T-helper 9 cell (primary cell): ENCODE measurements at places on chromosomes 2 and 18.
A peak's percentile ranks its signal among the peaks of the same experiment; 100 is the strongest.

DNA sequence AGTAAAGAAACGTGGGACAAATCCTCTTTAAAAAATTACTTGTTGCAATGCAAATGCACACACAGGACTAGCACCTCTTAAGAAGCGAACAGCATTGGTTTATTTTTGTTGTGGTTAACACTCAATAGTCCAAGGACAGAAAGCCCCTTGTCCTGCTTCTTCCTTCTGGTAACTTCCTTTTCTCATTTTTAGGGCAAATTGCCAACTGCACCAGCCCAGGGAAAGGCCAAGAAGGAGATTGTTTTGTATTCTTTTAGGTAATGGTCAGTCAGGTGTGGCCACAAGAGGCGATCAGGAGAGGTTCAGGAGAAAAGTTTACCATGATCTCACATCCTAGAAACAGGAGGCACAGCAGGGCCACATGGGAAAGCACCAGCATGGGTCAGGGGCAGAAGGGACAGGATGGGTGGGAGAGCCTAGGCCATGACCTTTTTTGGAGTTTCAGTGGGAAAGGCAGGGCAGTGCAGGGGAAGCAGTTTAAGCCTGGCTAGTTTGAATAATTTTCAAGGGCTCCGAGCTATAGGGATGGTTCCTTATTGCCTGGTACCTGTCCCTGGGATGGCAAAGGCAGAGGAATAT, 73.0 kb downstream of the CHRNA1 start:
- DNase-seq, result no peak

DNA sequence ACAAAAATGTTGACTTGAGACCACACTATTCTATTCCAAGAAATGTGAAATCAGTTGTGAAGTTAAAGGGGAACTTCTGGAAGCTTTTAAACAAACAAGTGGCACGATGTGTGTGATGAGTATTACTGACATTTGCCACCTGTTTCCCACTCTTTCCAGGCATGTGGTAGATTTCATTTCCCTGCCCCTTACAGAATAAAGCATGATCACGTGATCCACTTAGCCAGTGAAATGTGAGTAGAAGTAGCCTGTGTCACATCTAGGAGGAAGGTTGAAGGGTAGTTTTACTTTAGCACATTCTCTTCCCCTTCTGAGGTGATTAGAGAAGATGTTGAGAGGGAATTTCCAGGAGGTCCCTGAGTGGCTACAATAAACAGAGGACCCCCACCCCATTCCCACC, 3.8 kb downstream of the COL4A4 start:
- no peak for DNase-seq

DNA sequence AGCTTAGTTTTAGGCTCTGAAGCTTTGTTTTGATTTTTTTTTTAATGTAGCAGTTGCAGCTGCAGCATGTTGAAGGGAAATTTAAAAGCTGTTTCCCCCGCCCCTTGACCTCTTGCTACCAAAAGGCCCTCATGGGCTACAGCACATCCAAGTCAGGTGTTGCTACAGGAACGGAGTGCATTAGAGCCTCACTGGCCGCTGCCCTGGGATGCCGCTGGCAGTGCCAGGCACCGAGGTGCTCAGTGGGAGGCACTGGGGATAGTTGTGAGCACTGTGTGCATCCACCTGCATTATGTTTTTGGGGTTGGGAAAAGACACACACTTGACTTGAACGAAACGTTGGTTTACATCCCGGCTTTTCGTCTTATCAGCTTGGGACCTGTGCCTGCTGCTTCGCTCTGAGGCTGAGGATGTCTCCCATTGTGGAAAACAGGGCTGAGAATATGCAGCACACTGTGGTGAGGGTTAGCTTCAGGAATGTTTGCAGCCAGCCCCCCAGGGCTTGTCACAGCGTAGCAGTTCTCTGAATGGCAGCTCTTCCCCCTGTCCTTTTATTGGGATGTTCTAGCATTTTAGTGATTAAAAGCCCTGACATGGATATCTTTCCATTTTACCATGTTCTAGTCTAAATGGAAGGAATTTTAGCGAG, 24.1 kb downstream of the DCDC2C start:
- DNase-seq, result no peak

DNA sequence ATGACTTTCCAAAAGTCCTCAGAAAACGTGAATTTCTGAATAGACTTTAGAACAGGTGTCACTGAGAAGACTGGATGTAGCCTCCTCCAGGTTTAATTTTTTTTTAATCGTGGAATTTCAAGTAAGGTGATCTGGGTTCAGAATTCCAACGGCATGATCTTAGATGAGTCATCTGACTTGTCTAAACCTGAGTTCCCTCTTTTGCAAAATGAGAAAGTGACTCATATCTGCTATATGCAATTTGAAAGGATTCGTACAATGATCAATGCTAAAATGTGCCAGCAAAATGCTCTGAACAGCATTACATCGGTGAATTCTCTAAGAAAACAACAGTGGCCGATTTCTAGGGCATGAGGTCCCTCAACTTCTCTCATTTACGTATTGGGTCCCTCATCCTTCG, 69.1 kb upstream of the ZNF516 start:
- DNase-seq, result no peak

GRCh38 chr2:45891719-45892424, 240.4 kb downstream of the PRKCE start:
- DNase-seq, result no peak

GRCh38 chr2:100141906-100142305, 484 bp downstream of the AFF3 start:
- no peak for DNase-seq

GRCh38 chr2:63743982-63744966, 97.4 kb upstream of the UGP2 start:
- no peak for DNase-seq

GRCh38 chr2:33505966-33506365, 29.5 kb downstream of the RASGRP3 start:
- DNase-seq, result no peak

DNA sequence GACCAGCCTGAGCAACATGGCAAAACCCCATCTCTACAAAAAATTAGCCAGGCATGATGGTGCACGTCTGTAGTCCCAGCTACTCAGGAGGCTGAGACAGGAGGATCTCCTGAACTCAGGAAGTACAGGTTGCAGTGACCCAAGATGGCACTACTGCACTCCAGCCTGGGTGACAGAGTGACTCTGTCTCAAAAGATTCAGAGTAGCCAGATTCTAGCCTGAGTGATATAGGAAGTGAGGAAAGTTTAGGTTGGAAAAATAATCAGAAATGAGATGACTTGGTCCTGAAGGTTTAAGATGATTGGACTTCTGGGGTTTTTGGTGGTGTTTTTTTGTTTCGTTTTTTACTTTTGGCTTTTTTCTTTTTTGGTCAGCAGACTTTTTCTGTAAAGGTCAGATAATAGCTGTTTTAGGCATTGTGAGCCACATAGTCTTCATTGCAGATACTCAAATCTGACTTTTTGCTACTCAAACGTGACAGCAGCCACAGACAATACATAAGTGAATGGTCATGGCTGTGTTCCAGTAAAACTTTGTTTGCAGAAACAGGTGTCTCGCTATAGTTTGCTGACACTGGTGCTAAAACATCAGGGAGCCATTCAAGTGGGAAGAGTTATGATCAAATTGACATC, 104.1 kb upstream of the UBXN4 start:
- DNase-seq, result no peak

- DNase-seq, result no peak
Measured at GRCh38 chr2:138277062-138277461, 224.5 kb upstream of the SPOPL start.

- DNase-seq, result no peak
Measured at GRCh38 chr2:49936965-49937364, 782.6 kb upstream of the FSHR start.

DNA sequence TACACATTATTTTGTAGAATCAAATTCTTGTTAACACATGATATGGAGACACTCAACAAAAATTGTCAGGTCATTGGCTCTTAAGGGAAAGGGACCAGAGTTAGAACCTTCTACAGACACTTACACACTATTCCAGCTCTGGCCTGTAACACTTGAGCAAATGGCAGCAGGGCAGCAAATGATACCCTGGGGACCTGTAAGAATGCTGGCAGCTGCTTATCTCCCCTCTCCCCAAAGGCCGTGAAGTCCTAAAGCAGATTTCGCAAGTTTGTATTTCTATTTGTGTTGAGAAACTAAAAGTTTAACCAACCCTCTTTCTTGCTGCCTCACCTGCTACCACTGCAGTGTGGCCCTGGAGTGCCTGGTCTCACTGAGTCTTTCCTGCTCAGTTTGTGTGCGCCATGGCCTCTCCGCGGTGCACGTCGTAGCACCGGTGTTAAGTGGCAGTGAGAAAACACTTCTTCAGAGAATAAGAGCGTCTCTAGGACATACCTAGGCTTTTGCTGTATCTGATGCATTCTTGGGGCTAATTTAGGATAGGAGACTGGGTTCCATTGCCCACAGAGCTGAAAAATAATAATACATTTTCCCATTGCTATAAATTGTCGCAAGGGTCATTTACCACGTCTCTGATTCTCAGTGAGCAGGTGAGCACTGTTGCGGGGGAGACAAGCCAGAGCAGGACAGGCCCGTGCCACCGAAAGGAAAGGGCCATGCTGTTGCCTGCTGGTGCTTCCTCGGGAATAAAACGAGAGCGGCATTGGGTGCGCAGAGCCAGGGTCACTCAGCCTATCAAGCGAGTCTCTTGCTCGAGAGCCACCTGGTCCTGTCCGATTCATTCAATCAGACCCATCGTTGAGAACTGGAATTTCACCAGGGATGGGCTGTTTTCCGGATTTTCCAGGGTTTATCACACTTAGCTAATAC, 204.9 kb downstream of the PTGR3 start:
- DNase-seq, result no peak

DNA sequence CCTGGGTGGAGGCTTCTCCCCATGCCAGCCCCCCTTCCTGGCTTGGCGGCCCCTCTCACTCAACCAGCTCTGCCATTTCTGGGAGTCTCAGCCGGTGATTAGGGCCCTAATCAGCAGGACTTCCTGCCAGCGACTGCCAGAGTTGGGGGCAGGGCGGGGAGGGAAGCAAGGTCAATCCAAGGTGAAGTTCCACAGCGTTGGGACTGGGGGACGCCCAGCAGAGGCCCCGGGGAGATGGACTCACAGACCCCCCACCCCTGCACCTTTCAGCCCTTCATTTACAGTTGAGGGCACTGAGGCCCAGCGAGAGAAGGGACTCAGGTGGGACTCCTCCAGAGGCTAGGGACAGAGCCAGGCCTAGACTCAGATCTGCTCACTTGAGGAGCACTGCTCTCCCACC, 65.3 kb downstream of the TNS1 start:
- DNase-seq, result no peak

DNA sequence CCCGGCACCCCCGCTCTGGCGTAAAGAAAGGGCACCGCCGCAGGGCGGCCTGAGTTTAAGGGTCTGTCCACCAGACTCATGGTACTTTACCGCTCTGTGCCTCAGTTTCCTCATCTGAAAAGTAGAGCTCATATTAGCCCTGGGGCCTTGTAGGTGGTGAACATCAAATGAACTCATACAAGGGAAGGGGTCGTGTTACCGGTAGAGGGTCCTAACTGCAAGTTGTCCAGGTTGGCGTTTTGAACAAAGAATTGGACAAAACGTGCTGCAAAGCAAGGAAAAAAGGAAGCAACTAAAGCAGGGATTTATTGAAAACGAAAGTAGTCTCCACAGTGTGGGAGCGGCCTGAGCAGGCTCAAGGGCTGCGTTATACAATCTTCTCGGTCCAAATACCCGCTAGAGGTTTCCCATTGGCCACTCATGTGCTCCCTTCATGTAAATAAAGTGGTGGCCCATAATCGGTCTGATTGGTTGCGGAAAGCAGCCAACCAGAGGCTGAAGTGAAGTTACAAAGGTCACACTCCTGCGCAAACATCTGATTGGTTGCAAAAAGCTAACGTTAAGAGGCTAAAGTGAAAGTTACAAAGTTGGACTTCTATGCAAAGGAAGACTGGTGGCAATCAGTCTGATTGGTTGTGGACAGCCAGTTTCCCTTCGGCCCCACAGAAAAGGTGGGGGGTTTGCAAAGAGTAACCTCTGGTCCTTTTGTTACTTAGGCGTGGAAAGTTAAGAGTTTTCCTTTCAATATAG, 80.7 kb upstream of the LDLRAD4 start:
- DNase-seq, result peak; percentile 45

GRCh38 chr2:25221579-25221978, 53.2 kb upstream of the POMC start:
- no peak for DNase-seq

DNA sequence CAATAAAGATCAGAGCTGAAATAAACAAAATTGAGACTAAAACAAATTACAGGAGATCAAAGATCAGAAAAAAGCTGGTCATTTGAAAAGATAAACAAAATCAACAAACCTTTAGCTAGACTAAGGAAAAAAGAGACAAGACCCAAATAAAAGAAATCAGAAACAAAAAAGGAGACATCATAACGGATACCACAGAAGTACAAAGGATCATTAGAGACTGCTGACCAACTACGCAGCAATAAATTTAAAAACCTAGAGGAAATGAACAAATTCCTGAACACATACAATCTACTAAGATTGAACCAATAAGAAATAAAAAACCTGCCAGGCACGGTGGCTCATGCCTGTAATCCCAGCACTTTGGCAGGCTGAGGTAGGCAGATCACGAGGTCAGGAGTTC, 33.7 kb downstream of the USP34 start:
- no peak for DNase-seq

GRCh38 chr2:221571025-221571550, 1.0 kb downstream of the EPHA4 start:
- DNase-seq, result peak; percentile 24

- DNase-seq, result no peak
Measured at GRCh38 chr2:150811259-150811855, 323.9 kb upstream of the RND3 start.

DNA sequence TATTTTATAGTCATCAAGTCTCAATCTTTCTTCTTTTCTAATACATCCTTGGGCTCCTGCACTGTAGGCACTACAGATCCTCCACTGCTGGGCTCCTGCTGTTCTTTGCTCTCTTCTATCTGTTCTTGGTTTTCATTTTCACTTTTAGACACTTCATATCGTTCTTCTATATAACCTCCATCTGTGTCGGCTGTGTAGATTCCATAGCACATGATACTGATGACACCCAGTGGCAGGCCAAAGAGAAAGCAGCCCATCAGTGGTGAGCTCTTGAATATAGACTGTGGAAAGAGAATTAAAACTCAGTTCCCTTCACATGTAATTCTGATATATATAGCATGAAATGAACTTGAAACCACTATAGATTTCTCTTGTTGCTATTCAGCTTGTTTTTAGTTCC, 38.0 kb downstream of the TMX3 start:
- no peak for DNase-seq

DNA sequence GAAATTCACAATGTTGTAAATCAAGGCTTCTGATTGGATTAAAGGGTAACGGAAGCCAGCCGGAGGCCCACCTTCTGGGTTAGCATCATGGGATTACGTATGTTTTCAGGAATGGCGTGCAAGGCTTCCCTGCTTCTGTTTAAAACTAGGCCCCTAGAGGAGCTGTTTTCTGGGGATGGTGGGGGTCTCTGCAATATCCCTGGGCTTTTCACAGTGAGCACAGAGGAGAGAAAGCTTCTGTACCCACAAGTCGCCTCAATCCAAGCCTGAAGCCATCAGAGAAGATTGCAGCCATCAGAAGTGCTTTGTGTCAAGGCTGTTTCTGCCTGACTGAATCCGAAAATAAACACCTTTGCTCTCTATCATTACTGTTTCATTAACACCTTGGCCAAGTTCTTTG, 226.9 kb upstream of the SMIM21 start:
- DNase-seq, result no peak
